ENCODE measurements at places on chromosomes 3 and 15. TPM values are rescaled to one million over a fixed set of nuclear protein-coding genes. Genes with fewer than 3 reads are reported as not detected.

ADGRG7 gene
- total RNA-seq: not detected

DNA sequence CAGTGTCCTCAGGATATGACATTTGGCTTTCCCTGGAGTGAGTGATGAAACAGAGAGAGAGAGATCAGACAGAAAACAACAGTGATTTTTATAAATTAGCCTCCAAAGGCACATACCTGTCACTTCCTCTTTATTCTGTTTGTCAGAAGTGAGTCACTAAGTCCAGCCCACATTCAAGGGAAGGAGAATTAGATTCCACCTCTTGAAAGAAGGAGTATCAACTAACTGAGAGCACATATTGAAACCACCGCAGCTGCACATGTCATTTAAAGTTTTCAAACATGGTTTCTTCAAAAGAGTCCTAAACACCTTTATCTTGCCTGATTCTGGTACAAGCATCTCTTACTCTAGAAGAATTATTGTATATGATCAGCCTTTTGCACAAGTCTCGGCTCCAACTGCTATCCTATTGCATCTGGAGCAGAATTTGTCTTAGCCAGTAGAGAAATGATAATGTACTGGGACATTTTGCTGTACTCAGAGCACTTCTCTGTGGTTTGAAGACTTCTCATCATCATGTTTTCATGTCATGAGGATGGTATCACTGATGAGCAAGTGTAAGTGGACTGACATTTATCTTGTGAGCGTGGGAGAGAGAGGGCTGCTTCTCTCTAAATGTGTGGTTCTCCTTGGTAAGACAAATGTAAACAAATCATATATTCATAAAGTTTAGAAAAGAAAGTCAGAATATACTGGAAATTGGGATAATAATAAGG, 338.9 kb upstream of the CFAP20DC start:
- no peak for DNase-seq

CCK gene
- not detected for total RNA-seq

DNA sequence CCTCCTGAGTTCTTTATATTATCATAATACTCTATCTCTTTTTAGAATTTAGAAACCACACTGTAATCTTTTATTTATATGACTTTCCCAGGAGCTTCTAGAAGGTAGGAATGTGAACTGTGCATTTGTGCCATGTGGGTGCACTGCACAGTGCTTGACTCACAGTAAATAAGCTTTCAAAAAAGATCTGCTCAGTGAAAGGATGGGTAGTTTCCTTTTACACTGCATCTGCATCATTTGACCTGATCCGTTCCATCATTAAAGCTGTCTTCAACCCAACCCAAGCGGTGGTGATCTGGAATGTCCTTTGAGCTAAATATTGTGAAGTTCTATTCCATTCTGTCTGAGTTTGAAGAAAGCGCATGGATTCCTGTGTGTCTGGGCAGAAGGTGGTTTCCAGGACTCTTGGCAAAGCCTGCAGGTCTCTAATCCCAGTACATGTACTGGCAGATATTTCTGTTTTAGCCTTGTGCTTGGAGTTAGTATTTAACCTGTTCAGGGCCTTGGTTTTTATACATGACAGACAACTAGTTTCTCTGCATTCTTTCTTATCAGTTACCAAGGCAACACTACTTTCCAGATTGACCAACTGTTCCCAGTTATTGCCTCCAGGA, 96.7 kb downstream of the DHX30 start:
- no peak for DNase-seq

DNA sequence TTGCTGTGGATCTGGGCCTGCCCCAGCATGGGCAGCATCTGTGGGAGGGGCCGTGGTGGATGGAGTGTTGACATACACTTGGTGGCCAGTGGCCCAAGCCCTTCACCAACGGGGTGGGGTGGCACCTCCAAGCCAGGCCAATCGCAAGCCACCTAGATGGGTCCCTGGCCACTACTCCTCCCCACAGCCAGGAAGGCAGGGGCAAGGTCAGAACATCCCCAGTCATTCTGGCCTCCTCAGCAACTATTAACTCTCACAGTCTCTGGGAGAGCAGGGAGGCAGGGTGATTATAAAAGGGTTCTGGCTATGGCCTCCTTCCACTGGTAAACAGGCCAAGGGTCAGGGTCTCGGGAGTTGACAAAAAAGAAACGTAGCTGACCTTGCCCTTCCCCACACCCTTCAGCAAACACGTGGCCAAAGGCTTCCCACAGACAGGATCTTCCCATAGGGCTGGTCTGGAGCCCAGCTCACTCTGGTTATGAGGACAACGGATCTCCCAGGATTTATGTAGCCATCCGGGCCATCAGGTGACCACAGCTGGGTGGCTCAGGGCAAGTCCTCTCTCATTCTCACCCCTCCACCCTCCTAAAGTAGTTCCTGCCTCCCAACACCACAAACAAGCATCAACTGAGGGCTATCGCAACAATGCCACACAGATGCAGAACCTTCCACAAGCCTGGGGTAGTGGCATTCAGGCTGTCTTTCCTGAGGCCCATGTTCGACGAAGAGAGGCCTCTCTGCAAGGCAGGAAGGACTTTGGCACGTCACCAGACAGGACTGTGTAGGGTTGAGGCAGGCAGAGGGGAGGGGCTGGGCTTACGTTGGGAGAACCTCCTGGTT, 18.9 kb downstream of the TLE3 start:
- DNase-seq: no peak

APEH gene
- 77.9 TPM for total RNA-seq

GRCh38 chr3:105444725-105445124, 78.0 kb downstream of the ALCAM start:
- DNase-seq: no peak

- no peak for DNase-seq
Observed at GRCh38 chr3:146325170-146325569, 74.3 kb upstream of the PLSCR4 start.

CCDC50 gene
- 137 TPM for total RNA-seq

AMIGO3 gene
- total RNA-seq: not detected

- no peak for DNase-seq
Observed at GRCh38 chr3:90092994-90093393, 985.6 kb downstream of the EPHA3 start.
